Stimulated activated CD8-positive, alpha-beta memory T cell treated with anti-CD3 and anti-CD28 coated beads, Interleukin-7, amount 100 ng/mL, for 1 hour (primary cell): ENCODE measurements at places on chromosomes 5 and 9.

GRCh38 chr5:157266286-157267007, 524 bp downstream of the CYFIP2 start:
- no peak for DNase-seq

- no peak for DNase-seq
Measured at GRCh38 chr9:86580688-86581087, 226.5 kb upstream of the TUT7 start.

GRCh38 chr9:133696071-133696472, 42.1 kb downstream of the SARDH start:
- no peak for DNase-seq

DNA sequence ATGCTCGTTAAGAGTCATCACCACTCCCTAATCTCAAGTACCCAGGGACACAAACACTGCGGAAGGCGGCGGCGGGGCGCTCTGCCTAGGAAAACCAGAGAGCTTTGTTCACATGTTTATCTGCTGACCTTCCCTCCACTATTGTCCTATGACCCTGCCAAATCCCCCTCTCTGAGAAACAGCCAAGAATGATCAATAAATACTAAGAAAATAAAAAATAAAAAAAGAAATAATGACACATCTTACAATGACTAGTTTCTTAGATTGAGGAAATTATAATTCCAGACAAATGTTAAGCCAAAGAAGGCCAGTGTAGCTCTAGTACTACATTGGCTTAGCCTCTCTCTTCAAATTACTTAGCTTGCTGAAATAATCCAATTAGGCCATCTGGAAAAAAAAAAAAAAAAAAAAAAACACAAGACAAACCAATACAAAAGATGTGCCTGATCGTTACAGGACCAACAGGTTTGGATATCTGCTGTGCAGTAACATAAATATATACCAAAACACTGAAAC, 58.0 kb downstream of the ANXA2R start:
- DNase-seq, result no peak

- no peak for DNase-seq
Measured at GRCh38 chr9:71821405-71821804, 53.1 kb upstream of the CEMIP2 start.

GRCh38 chr9:94443032-94443722, 111.7 kb upstream of the PCAT7 start:
- no peak for DNase-seq

DNA sequence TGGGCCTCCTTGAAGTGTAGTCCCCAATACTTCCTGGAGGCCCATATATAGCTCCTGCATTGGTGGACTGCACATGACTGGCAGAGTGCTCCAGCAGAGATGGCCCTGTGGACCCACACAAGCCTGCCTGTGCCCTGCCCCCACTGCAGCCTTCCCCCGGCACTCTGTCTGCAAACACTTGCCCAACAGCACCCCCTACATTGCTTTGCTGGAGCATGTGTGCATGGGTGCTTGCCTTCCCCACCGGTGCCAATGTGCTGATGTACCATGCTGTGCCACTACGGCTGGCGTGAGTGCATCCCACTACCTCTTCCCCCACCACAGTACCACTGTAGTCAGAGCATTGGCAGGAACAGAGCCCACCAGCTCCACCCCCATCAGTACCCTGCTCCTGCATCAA, 563.6 kb upstream of the CTNND2 start:
- no peak for DNase-seq

DNA sequence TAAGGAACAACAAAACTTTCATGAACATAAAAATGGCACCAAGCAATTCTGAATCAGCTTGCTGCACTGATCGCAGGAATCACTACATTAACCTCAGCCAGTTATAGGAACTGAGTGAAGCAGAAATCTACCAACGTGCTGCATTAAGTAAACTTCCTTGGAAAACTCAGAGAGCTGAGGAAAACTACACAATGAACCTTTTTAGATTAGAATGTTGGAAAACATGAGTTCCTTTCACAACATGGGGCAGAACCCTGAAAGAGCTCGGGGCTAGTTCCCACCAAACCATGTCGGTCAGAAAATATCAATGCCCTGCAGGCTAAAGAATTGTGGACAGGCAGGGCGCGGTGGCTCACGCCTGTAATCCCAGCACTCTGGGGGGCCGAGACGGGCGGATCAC, 19.4 kb downstream of the ALDH7A1 start:
- DNase-seq, result no peak

DNA sequence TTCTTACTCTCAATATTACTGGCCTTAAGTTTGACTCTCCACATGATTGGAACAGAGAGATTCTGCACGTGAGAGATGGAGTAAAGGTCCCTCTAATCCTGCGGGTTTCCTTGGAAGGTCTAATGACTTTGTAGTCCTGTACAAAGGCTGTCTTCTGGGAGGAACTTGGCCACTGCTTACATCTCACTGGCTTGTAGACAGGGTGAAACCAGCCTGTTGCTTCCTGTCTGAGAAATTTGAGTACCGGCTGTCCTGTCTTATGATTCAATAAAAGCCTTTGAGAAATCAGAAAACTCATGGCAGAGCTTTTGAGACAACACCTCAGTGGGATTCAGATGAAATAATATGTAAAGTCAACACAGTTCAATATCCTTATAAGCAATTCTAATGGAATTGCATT, 43.0 kb downstream of the IL31RA start:
- no peak for DNase-seq

GRCh38 chr9:10127867-10128266, 484.9 kb downstream of the PTPRD start:
- no peak for DNase-seq
